ENCODE measurements at places on chromosomes 16 and 17.

- no peak for DNase-seq
These were observed 238.7 kb upstream of the CIBAR2 start for GRCh38 chr16:85350973-85351372.

DNA sequence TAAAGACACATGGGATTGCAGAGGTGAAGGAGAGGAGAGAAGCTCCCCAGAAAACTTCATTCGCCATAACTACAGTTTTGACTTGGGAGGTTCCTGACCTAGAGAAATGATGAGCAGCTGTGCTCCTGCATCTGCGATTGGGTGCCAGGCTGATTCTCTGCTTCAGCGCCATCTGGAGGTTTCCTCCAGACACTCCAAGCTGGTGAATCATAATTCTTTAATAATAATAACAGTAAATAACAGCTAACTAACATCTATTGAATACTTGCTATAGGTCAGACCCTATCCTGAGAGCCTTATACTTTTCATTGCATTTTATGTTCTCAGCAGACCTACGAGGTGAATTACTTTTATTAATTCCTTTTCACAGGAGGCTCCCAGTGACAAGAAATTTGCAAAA, 575.8 kb downstream of the TOX3 start:
- no peak for DNase-seq

GRCh38 chr16:11138769-11139325, 117.2 kb downstream of the SOCS1 start:
- no peak for DNase-seq

GRCh38 chr16:50498431-50499155, 49.6 kb upstream of the NKD1 start:
- DNase-seq, result no peak

- DNase-seq, result no peak
These were observed 1.0 kb downstream of the NOG start for GRCh38 chr17:56594320-56595107.

GRCh38 chr16:54657709-54658102, 273.0 kb upstream of the IRX5 start:
- no peak for DNase-seq

DNA sequence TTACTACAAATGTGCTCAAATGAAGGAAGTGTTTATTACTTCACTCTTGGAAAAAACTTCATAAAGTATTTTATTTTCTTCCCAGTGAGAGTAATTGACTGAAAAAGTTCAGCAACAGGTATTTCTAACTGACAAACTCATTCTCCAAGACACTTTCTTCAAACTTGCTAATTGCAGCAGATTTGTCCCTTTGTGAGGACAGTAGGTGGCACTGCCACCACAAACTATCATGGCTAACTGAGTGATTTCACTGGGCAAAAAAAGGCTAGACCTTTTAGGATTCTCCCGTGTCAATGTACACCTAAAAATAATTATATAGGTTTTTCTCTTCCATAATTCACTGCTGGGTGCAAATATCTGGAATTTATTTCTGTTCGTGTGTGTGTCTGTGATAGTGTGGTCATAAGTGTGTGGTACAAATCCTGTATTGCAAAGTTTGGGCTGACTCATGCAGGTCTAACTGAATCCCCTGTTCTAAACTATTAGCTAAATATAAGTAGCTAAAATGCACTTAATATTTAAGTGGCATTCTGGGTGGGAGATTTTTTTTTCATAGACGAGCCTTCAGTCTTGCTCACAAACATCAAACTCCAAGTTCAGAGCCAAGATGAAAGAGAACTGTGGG, 3.9 kb downstream of the HS3ST3A1 start:
- no peak for DNase-seq

- no peak for DNase-seq
These were observed 259.4 kb upstream of the IRX3 start for GRCh38 chr16:54545854-54546511.

GRCh38 chr17:6812295-6812694, 19.2 kb downstream of the TEKT1 start:
- DNase-seq, result no peak

- DNase-seq, result peak; percentile 8
These were observed 8.7 kb downstream of the DNAI2 start for GRCh38 chr17:74282587-74283370.

- no peak for DNase-seq
These were observed 546.4 kb upstream of the EEF2KMT start for GRCh38 chr16:5643855-5644531.

DNA sequence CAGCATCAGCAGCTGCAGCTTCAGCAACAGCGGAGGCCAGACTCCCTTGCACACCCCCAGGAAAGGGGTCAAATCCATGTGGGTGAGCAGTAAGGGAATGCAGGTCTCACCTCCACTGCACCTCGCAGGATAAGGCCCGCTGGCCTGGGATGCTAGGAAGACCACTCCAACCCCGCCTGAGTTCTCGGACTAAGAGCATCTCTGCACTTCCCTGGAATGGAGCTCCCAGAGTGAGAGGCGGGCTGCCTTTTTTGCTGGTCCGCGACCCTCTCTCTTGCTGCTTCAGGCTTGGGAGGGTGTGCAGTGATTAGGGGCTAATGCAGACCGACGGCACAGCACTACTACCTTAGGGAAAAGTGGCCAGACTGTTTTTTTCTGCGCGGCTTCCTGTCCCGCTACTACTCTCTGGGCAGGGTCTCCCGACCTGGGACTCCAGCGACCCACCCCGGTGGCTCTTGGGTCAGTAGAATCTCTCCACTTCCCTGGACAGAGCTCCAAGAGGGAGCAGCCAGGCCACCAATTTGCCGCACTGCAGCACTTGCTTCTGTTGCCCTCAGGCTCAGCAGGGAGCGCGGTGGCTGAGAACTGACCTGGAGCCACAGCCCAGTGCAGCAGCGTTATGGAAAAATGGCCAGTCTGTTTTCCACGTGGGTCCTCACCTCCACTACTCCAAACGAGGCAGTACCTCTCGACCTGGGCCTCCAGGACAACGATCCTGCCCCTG, 480.4 kb downstream of the CDH8 start:
- no peak for DNase-seq

- DNase-seq, result no peak
These were observed 4.1 kb upstream of the UBTF start for GRCh38 chr17:44223541-44224071.
